ENCODE measurements at places on chromosomes 2 and 18.
A peak's percentile ranks its signal among the peaks of the same experiment; 100 is the strongest.

DNA sequence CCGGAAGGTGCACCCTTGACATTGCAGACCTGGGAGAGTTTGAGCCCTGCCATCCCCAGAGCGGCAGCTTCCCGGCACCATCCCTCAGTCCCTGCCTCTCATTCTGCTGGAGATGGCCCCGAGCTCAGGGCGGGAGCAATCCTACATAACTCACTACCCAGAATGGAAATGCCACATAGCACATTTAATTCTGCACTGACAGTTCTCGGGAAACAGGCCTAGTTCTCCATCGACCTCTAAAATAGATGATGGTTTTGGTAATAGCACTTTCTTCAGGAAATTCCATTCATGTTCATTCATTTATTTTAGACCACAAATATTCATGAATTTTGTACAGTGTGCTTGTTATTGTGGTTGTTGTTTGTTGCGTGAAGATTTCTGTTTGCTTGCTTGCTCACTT lies 92.9 kb upstream of the SLC14A2 start:
- no peak for DNase-seq

DNA sequence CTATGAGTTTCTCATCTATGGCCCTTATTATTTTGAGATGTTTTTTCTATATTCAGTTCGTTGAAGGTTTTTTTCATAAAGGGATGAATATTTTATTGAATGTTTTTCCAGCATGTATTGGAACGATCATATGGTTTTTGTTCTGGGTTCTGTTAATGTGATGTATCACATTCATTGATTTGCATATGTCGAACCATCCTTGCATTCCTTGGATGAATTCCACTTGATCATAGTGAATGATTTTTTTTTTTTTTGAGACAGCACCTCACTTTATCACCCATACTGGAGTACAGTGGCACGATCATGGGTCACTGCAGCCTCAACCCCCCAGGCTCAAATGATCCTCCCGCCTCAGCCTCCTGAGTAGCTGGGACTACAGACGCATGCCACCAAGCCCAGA lies 5.5 kb upstream of the NEMP2 start:
- peak; percentile 54 for DNase-seq

- DNase-seq: no peak
Observed at GRCh38 chr18:39225373-39225772, 1659.8 kb upstream of the CELF4 start.

- no peak for DNase-seq
Observed at GRCh38 chr2:104539649-104540048, 314.3 kb upstream of the POU3F3 start.

GRCh38 chr2:160394153-160394552 lies 99.5 kb downstream of the RBMS1 start:
- DNase-seq: no peak

DNA sequence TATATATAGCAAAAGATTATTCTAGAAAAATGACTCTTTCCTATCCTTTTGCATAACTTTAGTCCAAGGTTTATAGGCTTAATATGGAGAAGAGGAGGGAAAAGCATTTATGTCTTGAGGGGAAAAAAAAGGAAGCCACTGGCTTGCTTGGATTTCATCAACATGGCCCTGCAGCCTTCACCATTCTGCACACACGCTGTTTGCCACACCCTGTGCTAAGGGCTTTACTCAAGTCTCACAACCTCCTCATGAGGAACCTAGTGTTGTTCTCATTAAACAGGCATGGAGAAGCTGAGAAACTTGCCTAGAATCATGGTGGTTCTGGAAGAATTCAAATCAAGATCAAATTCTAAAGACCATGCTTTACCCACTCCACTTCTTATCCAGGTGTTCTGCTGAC lies 117.3 kb upstream of the TTC39C start:
- DNase-seq: no peak

DNA sequence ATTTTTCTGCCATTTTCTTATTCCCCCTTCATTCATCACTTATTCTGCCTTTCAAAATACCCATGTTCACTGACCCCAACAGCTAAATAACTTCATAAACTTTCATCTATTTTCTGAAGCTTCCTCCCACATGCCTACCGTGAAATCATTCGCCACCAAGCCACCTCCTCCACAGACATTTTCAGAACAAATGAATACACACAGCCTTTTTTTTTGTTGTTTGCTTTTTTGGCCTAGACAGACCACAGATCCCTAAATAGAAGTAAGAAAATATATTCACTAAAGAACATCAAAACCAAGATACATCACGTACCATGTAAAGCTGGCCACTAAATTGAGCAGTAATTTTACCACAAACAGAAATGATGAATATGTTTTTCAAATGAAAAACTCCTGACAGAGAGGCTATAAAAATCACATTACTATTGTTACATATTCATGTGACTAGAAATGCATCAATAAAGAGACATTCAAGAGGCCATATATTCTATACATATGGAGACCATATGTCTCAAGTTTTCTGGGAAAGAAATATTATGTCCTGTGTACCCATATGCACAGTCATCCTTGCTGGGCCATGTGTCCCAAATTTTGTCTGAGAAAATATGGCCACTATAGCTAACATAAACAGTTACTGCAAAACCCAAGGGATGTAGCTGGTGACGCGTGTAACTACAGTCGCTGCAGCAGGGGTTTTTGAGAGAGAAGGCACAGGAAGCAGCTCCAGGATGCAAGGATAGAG lies 200.3 kb downstream of the FBXO15 start:
- no peak for DNase-seq

- no peak for DNase-seq
Observed at GRCh38 chr18:32469190-32469651, 1.5 kb downstream of the GAREM1 start.

- no peak for DNase-seq
Observed at GRCh38 chr2:147177071-147177857, 667.6 kb upstream of the ACVR2A start.

DNA sequence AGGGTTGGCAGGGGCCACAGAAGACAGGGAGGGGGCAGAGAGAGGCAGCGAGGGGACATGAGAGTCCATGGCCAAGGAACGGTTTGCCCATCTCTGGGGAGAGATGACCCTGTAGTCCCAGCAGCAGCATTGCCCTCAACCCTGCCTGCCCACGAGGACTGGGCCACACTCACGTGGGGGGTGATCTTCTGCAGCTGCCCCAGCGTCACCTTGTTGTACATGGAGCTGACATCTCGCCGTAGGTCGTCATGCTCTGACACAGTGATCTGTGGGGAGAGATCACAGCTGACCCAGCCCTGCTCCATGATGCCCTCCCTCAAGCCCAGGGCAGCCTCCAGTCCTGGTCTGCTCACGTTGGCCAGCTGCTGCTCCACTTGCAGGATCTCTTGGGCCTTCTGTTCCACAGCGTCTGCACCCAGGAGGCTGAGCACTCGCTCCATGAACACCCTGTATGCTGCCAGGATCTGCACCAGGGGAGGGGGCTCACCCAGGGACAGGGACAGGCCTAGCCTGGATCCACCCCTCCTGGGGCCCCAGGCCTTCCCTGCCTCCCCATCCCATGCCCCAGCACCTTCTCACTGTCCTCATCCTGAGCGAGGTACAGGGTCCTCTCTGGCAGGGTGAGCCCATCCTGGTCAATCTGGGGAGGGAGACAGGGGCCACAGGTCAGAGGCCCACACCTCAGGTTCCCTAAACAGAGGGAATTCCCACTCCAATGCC lies 2.8 kb downstream of the ECEL1 start:
- DNase-seq: no peak

DNA sequence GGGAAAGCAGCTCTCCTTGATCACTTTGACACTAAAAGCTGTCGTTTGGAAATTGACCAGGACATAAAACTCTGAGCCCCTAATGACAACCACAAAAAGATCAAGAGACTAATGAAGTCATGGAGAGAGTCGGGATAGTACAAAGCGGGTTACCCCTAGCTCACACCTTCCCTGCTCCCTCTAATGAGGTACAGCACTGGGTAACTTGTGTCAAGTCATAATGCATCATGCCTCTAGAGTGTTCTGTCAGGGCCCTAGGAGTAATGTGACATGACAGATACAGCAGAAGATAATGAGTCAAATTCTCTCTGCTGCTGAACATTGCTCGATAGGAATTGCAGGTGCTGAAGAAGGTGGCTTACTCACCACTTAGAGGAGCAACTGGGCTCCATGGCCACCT lies 130.7 kb downstream of the AQP4 start:
- DNase-seq: no peak

DNA sequence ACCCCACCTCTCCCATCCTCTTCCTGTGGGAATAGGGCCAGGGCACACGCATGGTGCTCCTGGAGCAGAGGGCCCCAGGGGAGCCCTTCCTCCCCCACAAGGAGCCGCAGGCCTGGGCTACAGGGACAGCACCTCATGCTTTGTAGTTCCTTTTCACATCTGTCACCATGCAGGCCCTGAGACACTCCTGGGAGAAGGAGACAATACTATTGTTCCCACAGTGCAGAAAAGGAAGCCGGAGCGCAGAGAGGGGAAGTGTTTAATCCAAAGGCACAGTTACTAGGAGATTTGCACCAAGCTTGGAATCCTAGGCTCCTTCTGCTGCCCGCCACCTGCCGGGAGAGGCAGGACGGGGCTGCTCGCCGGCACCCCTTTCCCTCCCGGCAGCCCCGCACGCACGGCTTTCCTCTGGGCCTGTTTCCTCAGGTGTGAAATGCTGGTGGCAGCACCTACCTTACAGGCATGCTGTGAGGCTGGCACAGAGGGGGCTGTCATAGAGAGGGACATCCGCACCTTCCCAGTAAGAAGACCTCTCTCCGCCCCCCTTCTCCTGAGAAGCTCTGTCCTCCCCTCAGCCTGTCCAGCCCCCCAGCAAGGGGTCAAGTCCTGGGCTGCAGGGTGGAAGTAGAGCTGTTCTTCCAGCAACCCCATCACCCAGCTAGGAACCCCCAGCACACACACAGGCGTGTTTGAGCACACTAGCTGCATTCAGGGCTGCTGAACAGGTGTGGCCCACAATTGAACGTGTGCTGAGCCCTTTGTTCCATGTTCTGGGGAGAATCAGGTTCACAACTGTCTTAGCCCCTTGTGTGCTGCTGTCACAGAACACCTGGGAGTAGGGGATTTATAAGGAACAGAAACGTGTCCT lies 62.6 kb downstream of the SMAD7 start:
- DNase-seq: no peak

GRCh38 chr2:19841918-19842693 lies 59.7 kb downstream of the TTC32 start:
- DNase-seq: no peak

GRCh38 chr2:234880551-234881211 lies 71.1 kb upstream of the SH3BP4 start:
- no peak for DNase-seq

DNA sequence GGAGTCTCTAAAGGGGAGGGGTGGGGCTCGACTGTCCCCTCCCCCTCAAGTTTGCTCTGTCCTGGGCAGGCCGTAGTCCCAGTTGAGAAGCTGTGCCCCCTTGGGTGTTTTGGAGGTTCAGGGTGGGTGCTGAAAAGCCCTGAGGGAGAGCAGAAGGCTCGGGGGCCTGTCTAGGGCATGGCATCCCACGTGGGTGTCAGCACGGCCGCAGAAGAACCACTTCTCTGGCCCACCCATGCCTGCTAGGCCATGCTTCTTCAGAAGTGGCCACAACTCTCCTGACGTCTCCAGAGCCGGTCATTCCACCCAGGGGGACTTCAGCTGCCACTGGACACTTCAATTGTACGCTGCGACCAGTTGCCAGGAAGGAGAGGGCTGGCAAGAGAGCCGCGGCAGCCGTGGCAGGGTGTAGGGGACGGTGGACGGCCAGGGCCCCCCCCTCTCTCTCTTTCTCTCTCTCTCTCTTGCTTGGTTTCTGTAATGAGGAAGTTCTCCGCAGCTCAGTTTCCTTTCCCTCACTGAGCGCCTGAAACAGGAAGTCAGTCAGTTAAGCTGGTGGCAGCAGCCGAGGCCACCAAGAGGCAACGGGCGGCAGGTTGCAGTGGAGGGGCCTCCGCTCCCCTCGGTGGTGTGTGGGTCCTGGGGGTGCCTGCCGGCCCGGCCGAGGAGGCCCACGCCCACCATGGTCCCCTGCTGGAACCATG lies at the start of gene INPP5D:
INPP5D (plus strand) TSS at position 546 of the 704 bp plus-strand sequence; CDS start at position 683, 137 bp downstream.
- DNase-seq: peak; percentile 73

DNA sequence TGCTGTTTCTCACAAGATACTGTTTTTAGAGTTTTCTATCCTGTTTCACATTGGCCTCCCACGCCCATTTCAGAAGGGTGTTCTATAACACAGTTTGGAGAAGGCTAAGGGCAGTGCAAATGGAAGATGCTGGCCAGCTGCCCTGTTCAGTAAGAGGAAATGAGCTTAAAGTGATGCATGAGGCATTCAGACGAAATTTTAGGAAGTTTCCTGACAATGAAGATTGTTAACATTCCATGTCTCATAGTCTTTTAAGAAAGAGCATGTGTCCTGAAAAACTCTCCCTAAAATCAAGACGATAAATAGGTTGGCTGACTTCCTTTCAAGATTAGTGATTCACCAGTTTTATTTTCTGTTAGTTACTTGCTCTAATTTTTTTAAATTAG lies 484.2 kb upstream of the NRP2 start:
- DNase-seq: no peak

GRCh38 chr18:51997129-51997528 lies 342.9 kb upstream of the DCC start:
- DNase-seq: no peak

- no peak for DNase-seq
Observed at GRCh38 chr2:69018678-69019095, 5.7 kb downstream of the ANTXR1 start.

DNA sequence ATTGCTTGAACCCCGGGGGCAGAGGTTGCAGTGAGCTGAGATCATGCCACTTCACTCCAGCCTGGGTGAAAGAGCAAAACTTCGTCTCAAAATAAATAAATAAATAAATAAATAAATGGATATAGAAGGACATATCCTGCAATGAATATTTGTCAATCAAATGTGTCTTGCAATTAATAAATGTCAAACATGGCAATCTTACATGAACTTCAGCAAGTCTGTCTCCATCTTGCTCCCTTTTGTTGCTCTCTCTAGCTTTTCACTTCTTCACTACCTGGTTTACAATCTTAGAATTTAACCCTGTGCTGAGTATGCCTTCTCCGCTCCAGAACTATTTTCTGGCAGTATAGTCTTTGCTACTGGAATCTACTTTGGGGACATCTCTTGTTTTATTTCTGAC lies 3.3 kb upstream of the YES1 start:
- DNase-seq: no peak

GRCh38 chr2:30191819-30192271 lies 39.5 kb upstream of the LBH start:
- peak; percentile 94 for DNase-seq

GRCh38 chr2:43075054-43075593 lies 151.3 kb downstream of the ZFP36L2 start:
- DNase-seq: no peak

DNA sequence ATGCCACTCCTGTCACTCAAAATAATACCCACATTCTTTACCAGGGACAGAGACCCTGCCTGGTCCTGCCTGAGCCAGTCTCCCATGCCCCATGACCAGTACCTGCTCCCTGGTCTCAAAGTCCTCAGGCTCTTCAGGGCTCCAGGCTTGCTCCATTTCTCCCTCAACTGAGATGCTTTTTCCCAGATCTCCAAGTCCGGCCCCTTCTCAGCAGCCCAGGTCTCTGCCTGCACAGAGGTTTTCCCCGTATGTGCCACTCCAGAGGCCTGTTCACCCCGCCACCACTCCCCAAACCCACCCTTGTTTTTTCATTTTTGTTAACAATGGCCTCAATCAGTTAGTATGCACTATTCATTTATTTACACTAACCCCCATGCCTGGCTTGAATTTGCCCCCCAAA lies 499.5 kb upstream of the MYT1L start:
- no peak for DNase-seq

- no peak for DNase-seq
Observed at GRCh38 chr18:70069965-70070364, 122.3 kb upstream of the CD226 start.
